Progenitor cell of endocrine pancreas (in vitro differentiated cells): ENCODE measurements at places on chromosomes 4 and X.

GRCh38 chr4:183580849-183581248 is 76.0 kb downstream of the ING2 start:
- H3K27me3 ChIP-seq, result no peaks in the 10 kb centered on the region
- peaks cover 2% of the 10 kb centered on the region for H3K4me1 ChIP-seq
- H3K4me3 ChIP-seq, result no peak overlapping the region
- DNase-seq, result no peak

DNA sequence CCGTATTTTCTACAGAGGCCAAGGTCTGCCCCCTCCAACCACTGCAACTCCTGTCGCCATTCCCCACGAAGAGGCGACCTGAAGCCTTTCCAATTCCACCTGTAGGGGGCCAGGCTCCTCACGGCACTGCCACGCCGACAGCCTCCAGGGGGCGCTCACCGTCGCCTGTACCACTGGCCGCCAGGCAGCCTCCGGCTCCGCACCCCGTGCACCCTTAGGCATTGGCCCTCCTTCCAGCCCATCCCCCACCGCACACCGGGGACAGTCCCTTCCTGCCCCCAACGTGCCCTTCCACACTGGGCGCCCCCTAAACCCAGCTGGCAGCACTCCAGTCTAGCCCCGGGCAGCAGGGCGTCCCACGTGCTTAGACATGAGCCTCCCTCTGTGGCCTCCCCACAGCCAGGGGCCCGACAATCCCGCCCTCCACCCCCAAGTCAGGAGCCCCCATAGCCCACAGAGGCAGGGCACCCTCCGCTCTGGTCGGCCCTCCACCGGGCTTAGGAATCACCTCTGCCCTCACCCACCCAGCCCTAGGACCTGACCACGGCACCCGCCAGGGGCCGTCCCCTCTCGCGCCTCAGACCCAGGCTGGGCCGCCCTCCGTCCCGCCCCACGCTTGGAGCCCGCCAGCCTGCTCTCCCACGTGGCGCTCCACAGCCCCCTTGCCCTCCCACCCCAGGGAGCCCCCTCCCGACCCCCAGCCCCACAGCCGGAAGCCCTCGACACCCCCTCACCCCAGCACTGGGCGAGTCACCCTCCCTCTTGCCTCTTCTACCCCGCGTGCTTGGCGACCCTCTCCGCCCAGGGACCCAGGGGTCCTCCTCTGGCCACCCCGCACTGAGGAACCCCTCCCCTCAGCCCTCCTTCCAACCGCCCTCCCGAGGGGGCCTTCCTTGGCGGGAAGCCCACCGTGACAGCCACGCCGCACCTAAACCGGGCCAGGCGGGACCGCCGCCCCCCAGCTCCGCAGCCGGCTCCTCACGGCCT is 711 bp downstream of the PNMA6E start:
- H3K4me3 ChIP-seq, result no peak overlapping the region
- peaks cover 4% of the 10 kb centered on the region for H3K36me3 ChIP-seq
- no peak for DNase-seq
- no peak overlapping the region for H3K27ac ChIP-seq
- H3K27me3 ChIP-seq, result peaks cover 19% of the 10 kb centered on the region

- H3K4me1 ChIP-seq, result peaks cover 33% of the 10 kb centered on the region
- DNase-seq, result no peak
- H3K4me3 ChIP-seq, result no peak overlapping the region
- peaks cover 26% of the 10 kb centered on the region for H3K27me3 ChIP-seq
- H3K27ac ChIP-seq, result no peak overlapping the region
Measured at GRCh38 chr4:114043116-114043515, 63.7 kb upstream of the ARSJ start.

DNA sequence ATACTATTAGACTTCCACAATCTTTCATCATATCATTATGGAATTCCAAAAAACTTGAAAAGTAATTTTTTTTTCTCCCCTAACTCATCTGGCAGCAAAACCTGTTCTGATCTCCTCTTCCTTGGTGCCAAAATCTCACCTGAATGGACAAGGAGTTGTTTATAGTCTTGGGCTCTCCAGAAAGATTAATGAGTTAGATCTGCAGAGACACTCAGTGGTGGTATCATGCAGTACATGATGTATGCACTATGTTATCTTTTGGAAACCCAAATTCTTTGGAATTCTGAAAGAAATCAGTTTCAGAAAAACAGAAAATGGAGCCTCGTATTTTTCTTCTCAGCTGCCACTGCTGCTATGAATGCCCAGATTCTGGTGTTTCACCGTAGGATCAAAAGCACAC is 11.7 kb downstream of the GPM6B start:
- no peaks in the 10 kb centered on the region for H3K36me3 ChIP-seq
- peaks cover 6% of the 10 kb centered on the region for H3K27me3 ChIP-seq
- no peak overlapping the region for H3K4me3 ChIP-seq
- H3K27ac ChIP-seq, result no peak overlapping the region
- DNase-seq, result no peak
- H3K4me1 ChIP-seq, result peaks cover 6% of the 10 kb centered on the region

- H3K4me3 ChIP-seq, result no peak overlapping the region
- H3K27ac ChIP-seq, result no peak overlapping the region
- DNase-seq, result no peak
Measured at GRCh38 chr4:141391293-141391692, 170.6 kb downstream of the ZNF330 start.

DNA sequence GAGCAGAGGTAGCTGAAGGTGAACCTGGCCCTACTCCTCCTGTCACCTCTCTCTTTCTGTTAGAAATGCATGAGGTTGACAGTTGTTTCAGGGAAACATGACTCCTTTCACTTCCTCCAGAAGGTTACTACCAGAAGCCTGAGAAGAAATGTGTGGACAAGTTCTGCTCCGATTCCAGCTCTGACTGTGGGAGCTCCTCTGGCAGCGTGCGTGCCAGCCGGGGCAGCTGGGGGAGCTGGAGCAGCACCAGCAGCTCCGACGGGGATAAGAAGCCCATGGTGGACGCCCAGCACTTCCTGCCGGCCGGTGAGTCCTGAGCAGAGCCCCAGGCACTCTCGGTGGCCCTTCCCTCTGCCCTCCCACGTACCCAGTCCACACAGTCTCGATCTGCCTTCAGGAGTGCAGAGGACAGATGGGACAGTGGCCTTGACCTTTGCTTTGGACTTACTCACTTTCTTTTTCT is 61.3 kb upstream of the TLR2 start:
- no peak overlapping the region for H3K27ac ChIP-seq
- no peaks in the 10 kb centered on the region for H3K4me1 ChIP-seq
- peaks cover 8% of the 10 kb centered on the region for H3K36me3 ChIP-seq
- no peaks in the 10 kb centered on the region for H3K27me3 ChIP-seq
- DNase-seq, result no peak

GRCh38 chr4:150588316-150588715 is 6.4 kb downstream of the MAB21L2 start:
- no peak overlapping the region for H3K4me3 ChIP-seq
- H3K27ac ChIP-seq, result no peak overlapping the region
- H3K27me3 ChIP-seq, result peaks cover 41% of the 10 kb centered on the region
- peaks cover 11% of the 10 kb centered on the region for H3K36me3 ChIP-seq

DNA sequence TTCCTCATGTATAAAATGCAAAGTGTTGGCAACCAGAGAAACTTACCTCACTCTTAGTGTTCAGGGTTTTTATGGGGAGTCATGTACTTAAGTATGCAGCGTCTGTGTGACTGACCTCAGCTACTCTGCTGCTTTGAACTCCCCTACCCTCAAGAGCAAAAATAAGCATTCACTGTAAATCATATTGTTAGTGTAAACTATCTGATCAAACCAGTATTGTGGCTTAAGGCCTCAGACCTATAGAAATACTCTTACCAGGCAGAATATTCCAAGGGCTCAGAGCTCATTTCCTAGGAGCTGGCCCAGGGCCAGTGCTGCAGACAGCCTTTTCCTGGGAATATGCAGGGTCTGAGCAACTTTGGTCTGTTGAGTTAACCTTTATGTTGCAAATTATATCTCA is 453.1 kb downstream of the CCSER1 start:
- H3K4me1 ChIP-seq, result no peaks in the 10 kb centered on the region
- DNase-seq, result no peak
- no peaks in the 10 kb centered on the region for H3K36me3 ChIP-seq
- H3K4me3 ChIP-seq, result no peak overlapping the region
- H3K27ac ChIP-seq, result no peak overlapping the region

GRCh38 chr4:86315579-86315978 is 44.3 kb downstream of the MAPK10 start:
- no peaks in the 10 kb centered on the region for H3K36me3 ChIP-seq
- no peaks in the 10 kb centered on the region for H3K4me1 ChIP-seq
- H3K27me3 ChIP-seq, result no peaks in the 10 kb centered on the region
- DNase-seq, result no peak

DNA sequence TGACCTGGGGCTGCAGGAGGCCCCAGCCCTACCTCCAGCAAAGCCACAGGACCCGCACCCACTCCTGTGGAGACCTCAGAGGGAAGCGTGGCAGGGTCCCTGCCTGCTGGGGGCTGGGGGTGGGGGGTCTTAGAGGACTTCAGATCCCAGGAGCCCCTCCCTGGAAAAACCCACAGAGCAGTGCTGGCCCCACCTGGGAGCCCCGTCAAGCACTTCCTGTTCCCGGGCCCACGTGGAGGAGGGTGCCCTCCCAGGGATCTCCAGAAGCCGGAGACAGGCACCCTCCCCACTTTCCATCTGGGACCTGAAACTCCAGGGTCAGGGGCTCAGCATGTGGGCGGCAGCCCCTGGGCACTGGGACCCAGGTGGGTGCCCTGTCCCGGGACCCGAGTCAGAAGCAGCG is 32.0 kb downstream of the TACC3 start:
- H3K36me3 ChIP-seq, result no peaks in the 10 kb centered on the region
- H3K4me3 ChIP-seq, result no peak overlapping the region
- no peak for DNase-seq
- H3K27me3 ChIP-seq, result no peaks in the 10 kb centered on the region

GRCh38 chr4:112085156-112086035 is 59.9 kb upstream of the FAM241A start:
- H3K36me3 ChIP-seq, result no peaks in the 10 kb centered on the region
- H3K4me3 ChIP-seq, result no peak overlapping the region
- H3K27me3 ChIP-seq, result no peaks in the 10 kb centered on the region
- DNase-seq, result no peak

- peaks cover 3% of the 10 kb centered on the region for H3K36me3 ChIP-seq
- H3K4me3 ChIP-seq, result peak overlapping the region; percentile 98
- H3K4me1 ChIP-seq, result peaks cover 39% of the 10 kb centered on the region
- H3K27ac ChIP-seq, result peak overlapping the region; percentile 100
Measured at GRCh38 chr4:56050625-56051024, 101.9 kb downstream of the CEP135 start.

DNA sequence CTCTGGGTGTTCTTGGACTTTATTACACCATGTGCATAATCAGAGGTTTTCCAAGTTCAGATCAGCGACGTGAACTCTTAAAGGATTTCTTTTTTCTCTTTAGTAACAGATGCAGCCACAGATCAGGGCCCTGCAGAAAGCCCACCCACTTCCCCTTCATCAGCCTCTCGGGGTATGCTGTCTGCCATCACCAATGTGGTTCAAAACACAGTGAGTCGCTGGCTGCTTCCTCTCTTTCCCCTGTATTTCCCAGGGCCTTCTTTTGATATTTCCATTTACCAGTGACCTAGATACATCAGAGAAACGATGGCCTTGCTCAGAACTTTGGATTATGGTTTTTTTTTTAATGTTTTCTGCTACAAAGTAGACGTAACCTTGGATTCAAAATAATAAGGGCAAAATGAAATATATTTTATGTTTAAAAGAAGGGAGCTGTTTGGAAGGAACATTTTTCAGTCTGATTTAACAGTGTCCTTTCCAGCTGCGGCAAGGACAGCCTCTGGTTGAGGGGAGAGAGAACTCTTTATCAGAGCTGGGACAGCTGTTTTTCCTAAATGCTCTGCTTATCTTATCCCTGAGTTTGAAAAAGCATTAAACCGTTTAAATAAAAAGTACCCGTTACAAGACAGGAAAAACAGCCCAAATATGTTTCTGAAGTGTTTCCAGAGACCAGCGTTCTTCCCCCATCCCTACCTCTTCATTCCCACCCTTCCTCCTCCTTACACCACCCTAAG is 38.2 kb downstream of the FAM114A1 start:
- H3K4me1 ChIP-seq, result peaks cover 35% of the 10 kb centered on the region
- no peak overlapping the region for H3K4me3 ChIP-seq
- peaks cover 18% of the 10 kb centered on the region for H3K36me3 ChIP-seq
- H3K27me3 ChIP-seq, result no peaks in the 10 kb centered on the region
- no peak for DNase-seq

DNA sequence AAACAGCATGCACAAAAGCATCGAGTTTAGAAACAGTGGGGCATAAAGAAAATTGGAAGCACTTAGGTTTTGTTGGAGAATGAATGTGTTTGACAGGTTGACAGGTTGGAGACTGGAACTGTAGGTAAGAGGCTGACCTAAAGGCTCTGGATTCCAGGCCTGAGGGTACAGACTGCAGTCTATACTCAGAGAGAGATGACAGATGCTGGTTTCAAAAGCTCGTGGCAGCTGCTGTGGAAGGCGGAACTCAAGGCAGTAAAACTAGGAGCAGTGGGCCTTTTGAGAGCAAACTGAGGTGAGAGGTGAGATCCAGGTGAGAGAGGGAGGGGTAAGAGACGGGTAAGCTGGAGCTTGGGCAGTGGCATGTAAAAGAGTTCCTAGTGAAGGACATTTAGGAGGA is 415.2 kb downstream of the TRIML1 start:
- peak overlapping the region; percentile 33 for H3K27ac ChIP-seq
- no peaks in the 10 kb centered on the region for H3K27me3 ChIP-seq
- no peak for DNase-seq
- H3K4me3 ChIP-seq, result no peak overlapping the region

GRCh38 chrX:76109654-76110053 is 63.2 kb upstream of the PBDC1 start:
- no peak overlapping the region for H3K4me3 ChIP-seq
- DNase-seq, result no peak
- H3K27ac ChIP-seq, result no peak overlapping the region

DNA sequence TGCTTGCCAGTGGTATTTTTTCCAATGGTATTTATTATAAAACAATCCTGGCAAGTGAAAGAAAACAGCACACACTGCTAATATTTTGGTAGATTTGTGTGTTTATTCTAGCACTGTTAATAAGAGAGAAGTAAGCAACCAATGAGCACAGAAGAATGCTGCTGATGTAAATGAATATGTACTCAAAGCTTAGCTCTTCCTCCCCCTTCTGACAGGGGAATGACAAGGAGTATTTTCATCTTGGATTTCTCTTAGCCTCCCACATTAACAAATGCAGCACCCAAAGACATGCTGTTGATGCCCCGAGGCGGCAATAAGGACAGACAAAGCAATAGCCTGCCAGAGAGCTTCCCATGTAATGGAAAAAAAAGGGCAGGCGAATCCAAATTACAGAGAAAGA is 18.6 kb downstream of the ARHGAP6 start:
- H3K27ac ChIP-seq, result no peak overlapping the region
- H3K27me3 ChIP-seq, result no peaks in the 10 kb centered on the region
- no peaks in the 10 kb centered on the region for H3K4me1 ChIP-seq
- H3K36me3 ChIP-seq, result no peaks in the 10 kb centered on the region
- DNase-seq, result no peak

DNA sequence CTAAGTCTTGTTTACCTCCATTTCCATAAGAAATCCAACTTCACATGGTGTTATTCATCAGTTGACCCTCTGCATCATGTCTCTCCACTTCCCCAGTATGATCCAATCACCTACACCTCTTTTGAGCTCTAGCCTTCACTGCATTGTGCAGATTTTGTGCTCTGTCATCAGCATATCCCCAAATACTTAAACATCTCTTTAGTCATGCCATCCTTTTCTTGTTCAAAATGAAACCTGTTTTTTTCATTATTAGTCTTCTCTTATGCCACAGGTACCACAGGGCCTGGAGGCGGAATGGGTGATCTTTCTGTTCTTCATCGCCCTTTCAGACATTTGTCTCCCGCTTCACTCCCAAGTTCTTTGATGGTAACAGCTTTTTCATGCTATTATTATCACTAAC is 382.7 kb upstream of the GALNTL6 start:
- H3K27ac ChIP-seq, result no peak overlapping the region
- no peak for DNase-seq
- H3K36me3 ChIP-seq, result no peaks in the 10 kb centered on the region
- H3K4me3 ChIP-seq, result no peak overlapping the region
- no peaks in the 10 kb centered on the region for H3K4me1 ChIP-seq
- no peaks in the 10 kb centered on the region for H3K27me3 ChIP-seq
